ENCODE measurements at places on chromosomes 7 and 10. TPM values are rescaled to one million over a fixed set of nuclear protein-coding genes. Genes with fewer than 3 reads are reported as not detected.

Gene UCMA
- not detected for total RNA-seq

Gene RSPH10B
- 0.26 TPM for total RNA-seq

Gene CTAGE4
- 5.9 TPM for total RNA-seq

Gene FAM25G
- not detected for total RNA-seq

Gene FRMPD2
- not detected for total RNA-seq

Gene CHN2
- total RNA-seq: 0.15 TPM

Gene PDE6C
- not detected for total RNA-seq

Gene LIPK
- not detected for total RNA-seq

Gene DDX56
- 147 TPM for total RNA-seq

All from Panc1 (cell line).